GM12892 (cell line): ENCODE measurements at places on chromosomes 16 and 17.

DNA sequence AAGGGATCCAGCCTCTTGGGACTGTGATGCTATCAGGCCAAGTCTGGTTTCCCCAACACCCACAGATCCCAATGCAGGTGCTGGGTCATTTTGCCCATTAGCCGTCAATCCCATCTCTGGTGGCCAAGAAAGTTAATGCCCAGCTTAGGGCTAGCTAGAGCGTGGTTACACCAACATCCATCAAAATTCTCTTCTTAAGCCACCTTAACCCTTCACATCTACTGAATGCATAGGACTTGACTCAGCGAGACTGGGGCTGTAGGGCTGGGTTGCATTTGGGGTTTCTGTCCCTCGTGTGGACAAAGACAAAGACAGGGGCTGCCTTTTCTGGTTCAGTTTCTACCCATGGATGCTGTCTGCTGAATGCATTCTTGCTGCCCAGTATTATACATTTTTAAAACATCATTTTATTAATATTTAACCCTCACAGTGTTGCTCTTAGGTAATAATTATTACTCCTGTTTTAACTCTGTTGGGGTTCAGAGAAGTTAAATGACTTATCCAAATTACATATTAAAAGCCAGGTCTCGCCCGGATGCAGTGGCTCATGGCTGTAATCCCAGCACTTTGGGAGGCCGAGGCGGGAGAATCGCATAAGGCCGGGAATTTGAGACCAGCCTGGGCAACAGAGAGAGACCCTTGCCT is 141.1 kb upstream of the NOL11 start:
- no peak for DNase-seq

DNA sequence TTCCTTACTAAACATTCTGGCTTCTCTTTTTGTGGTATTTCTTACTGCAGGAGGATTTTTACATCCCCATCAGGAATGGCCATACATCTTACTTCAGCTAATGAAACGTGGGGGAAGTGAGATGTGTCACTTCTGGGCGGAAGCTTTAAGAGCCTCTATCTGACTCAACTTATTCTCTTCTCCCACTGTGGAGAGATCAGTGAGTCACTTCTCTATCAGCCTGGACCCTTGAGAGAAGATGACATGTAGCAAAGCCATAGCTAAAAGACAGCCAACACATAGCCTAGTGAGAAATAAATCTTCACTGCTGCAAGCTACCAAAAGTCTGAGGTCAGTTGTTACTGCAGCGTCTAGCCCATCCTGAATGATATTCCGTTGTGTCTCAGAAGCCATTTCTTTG is 1066.7 kb upstream of the RBFOX1 start:
- DNase-seq, result no peak

- DNase-seq, result no peak
These were observed 58.8 kb downstream of the SF3B3 start for GRCh38 chr16:70582280-70582978.

DNA sequence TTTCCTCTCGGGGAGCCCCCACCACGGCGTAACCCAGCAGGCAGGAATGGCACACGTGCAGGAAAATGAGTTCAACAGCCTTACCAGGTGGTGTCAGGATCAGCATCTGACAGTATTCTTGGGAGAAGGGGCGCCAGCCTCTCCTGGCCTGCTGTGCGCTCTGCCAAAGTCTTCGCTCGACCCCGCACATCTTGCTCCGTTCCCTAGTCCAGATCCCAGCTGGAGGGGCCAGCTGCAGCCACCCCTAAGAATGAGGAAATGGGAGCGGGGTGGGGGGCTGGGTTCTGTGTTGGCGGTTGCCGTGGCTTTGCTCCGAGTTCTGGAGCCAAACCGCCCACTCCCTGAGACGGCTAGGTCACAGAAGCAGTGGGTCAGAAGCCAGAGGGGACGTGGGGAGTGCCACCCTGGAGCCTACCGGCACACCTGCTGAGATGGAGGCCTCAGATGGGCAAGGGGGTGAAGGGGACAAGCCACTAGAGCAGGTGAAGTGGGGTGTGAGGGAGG is at the start of gene CHCT1:
TSS of gene CHCT1 (plus strand) at position 328 of the 504 bp plus-strand sequence. CDS start at position 432, 104 bp downstream.
- DNase-seq, result no peak

DNA sequence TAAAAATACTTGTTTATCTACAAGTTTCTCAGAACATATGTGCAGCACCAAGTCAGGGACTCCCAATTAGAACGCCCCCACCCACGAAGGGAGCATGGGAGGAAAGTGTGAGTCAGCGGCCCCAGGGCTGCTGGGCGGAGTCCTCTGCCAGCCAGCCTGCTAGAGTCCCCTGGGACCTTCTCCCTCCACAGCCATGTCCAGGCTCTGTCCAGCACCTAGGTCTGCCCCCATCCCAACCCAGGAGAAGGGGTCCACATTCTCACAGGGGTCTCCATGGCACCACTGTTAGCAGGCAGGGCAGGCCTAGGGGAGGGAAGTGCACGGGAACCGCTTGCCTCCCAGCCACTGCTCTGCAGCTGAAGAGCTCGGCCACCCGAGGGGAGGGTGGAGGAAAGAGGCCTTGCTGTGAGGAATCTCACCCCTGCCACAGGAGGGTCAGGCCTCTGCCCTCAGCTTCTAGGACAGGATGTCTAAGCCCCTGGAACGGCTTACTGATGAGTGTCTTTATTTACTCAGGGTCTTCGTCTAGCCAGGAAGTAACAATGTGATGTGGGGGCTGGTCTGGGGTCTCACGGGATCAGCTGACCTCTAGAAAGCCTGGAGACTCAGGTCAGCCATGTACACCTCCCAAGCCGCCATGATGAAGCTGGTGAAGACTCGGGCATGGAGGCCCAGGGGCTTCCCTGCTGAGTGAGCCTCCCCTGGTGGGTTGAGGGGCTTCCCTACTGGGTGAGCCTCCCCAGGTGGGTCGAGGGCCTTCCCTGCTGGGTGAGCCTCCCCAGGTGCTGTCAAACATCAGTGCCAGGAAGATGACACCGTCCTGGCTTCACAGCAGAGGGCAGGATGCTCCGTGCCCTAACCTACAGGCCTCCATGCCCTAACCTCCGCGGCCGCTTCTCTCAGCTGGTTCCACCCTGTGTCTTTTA is 190.3 kb downstream of the RBFOX3 start:
- no peak for DNase-seq

- no peak for DNase-seq
These were observed 3.3 kb downstream of the POLR3E start for GRCh38 chr16:22300427-22301071.

GRCh38 chr17:40820228-40820838 is 2.1 kb downstream of the KRT10 start:
- no peak for DNase-seq

GRCh38 chr16:5884996-5885395 is 787.4 kb upstream of the EEF2KMT start:
- DNase-seq, result no peak

DNA sequence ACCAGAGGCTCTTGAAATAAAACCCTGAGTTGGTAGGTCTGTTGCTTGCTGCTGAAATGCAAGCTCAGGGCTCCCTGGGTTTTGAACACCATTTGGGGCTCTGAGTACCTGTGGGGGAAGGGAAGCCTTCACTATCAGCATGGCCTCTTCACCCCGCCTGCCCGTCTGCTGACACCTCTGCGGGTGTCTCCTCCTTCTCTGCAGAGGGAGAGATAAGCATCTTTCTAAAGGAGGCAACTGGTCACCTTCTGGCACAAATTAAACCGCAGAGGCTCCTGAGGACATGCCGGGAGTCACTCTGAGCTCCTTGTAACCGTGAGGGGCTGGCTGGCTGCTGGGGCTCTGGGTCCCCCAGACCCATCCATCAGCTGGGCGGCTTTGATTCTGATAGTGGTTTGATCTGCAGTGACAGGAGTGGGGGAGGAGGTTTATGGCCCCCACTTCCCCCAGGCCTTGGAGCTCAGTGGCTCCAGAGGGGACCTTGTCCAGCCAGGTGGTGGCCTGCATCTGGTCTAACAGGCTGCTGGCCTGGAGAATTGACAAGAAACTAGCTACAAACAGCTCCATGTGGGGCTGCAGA is 123.5 kb downstream of the IRF8 start:
- no peak for DNase-seq
